CD4-positive, alpha-beta T cell treated with Interleukin-4 for 4 hours (primary cell): ENCODE measurements at places on chromosomes 16 and 17.

DNA sequence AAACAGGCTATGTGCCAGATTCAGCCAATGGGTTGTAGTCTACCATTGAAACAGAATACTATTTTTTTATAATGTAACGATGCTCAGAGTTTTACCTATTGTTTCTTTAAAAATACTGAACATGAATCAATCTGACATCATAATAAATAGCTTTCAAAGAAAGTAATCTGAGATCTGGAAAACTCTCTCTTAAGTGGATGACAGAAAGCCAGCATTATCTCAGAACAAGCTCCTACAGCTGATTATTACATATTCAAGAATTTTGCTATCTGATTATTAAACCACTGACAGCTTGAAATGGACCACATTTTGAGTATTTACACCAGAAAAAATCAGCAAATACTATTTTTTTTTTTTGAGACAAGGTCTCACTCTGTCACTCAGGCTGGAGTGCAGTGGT, 484.2 kb upstream of the SOX9 start:
- no peak for DNase-seq

- DNase-seq, result no peak
Measured at GRCh38 chr17:61427567-61427966, 24.7 kb upstream of the TBX4 start.

GRCh38 chr17:29369831-29370735, 20.1 kb upstream of the TAOK1 start:
- DNase-seq, result peak; percentile 72

DNA sequence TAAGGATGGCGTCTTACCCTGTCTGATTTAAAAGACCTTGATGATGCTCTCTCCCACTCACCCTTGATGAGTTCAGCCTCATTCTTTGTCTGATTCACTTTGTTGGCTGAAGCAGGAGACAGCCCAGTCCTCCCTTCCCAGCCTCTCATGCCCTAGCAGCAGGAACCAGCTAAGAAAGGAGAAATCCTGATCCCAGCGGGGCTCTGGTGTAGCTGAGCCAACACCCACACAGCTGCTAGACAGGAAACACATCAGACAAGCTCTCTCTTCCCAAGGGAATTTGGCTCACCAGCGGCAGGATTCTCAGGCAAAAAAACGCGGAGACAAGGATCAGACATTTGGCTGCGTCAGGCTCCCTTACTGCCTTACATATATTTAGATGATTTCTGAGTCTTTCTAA, 211.5 kb downstream of the CDH11 start:
- no peak for DNase-seq

GRCh38 chr17:29505836-29506235, 61.0 kb downstream of the ABHD15 start:
- no peak for DNase-seq

DNA sequence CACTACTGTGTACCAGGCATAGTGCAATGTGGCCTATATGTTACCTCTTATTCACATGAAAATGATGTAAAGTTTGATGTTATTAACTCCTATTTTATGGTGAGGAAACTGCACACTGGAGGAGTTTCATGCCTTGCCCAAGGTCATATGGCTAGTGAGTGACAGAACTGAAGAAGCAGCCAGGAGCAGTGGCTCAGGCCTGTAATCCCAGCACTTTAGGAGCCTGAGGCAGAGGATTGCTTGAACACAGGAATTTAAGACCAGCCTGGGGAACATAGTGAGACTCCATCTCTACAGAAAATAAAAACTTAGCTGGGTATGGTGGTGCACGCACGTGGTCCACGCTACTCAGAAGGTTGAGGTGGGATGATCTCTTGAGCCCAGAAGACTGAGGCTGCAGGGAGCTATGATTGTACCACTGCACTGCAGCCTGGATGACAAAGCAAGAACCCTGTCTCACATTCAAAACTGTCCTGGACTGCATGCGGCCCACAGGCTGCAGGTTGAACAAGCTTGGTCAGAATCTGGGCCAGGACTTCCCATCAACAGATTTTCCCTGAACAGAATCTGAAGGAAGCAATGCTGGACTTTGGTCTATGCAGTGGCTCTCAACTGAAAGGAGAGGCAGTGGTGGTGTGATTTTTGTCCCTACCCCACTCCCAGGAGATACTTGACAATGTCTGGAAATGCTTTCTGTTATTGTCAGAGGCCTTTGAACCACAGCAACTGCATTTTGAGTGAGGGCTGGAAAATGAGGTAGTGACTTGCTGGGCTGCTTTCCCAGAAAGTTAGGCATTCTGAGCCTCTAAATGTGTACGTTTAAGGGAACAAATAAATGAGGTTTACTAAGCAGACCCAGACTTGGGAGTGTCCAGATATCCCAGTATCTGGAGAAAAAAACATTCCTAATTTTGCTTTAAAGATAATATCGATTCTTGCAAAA, 479.5 kb downstream of the TMEM114 start:
- DNase-seq, result no peak

DNA sequence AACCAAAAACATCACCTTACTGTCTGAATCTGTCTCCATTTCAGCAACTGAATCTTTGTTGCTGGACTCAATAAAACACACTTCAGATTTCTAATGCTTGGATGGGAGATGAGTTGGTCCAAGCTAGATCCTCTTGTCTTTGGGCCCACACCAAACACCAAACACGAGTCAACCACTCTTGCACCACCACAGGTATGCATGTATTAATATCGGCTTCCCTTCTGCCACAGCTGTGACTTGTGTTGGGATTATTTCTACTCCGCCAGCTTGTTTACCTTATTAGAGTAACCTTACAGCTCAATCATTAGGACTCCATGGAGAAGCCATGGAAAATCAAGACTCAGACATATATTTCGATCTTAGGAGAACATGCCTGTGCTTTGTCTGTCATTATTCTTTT, 49.9 kb downstream of the XYLT1 start:
- DNase-seq, result no peak

DNA sequence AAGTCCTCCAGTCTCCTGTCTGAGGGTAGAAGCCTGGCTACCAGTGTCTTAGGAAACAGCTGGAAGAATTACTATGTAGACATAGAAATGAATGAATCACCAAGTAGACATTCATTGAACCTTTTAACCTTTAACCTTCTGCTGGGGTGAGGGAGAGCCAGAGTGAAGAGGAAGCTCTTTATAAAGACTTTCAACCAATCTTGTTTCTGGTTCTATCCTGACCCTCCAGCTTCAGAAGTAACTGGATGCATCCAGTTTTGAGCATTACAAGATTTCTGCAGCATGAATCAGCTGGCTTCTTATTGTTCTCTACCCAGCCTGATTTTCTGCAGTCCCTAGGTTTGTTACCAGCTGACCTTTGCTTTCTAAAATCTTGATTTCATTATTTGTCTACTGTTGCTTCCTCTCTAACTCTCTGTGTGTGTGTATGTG, 8.5 kb downstream of the TEKT1 start:
- DNase-seq, result no peak

DNA sequence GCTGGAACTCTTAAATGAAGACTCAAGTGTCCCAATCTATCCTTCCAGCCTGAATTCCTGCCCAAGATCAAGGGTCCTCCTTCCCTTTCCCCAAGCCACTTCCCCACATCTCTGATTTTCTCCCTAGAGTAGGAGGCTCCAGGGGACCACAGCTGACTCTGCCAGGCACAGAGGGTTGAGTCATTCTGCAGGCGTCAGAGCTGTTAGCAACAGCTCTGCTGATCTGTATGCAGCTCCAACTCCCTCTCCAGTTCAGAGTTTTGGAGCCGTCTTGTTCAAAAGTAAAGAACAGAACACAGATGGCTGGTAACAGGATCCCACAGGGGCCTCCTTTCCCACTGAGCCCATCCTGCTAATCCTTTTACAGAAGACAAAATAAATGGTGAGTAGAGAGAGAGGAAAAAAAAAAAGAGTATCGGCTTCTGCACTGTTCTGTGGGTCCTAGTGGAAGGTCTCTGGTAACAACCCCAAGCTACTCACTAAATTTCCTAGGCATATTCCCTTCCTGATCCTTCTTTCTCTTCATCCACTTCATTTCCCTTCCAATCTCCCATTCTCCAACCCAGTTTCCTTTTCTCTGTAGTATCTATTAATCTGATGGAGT, 13.4 kb upstream of the TAOK1 start:
- no peak for DNase-seq

DNA sequence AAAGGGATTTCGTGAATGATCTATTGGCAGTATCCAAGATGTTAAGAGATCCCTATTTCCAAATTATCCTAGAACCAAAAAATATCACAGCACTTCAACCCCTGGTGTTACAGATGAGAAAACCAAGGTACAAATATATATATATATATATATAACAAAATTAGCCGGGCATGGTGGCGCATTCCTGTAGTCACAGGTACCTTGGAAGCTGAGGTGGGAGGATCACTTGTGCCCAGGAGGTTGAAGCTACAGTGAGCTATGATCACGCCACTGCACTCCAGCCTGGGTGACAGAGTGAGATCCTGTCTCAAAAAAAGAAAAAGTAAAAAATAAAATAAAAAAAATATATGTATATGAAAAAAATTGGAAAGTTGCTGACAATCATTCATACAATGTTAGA, 637 bp upstream of the CLN3 start:
- no peak for DNase-seq

DNA sequence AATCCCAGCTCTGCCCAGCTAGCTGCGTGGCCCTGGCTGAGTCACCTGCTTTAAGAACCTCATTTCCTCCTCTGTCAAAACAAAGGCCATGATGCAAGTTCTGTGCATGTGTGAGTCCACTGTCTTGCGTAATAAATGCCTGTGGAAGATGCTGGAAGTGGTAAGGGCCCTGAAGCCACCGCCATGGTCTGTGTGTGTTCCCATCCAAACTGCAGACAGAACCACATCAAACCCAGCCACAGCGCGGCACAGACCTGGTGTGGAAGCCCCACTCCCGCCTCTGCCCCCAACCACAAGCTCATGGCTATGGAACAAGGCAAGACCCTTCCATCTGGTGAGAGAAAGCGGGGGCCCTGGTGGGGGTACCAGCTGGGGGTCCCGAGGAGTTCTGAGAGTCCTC, 26.0 kb downstream of the NECAB2 start:
- DNase-seq, result no peak

DNA sequence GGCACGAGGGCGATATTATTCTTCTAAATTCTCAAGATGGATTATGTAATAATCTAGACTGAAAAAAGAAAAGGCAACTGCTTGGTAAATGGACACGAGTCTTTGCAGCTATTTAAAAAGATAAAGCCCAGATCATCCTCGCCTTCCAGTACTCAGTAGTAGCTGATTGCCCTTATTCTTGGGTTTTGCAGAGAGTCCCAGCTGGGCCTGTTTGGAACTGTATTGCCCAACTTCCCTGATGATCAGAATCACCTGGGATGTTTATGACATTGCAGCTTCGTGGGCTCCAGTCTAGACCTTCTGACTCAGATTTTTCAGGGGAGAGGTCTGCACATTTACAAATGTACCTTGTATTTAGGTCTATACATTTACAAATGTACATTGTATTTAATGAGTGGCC, 213.5 kb downstream of the RAB11FIP4 start:
- no peak for DNase-seq

DNA sequence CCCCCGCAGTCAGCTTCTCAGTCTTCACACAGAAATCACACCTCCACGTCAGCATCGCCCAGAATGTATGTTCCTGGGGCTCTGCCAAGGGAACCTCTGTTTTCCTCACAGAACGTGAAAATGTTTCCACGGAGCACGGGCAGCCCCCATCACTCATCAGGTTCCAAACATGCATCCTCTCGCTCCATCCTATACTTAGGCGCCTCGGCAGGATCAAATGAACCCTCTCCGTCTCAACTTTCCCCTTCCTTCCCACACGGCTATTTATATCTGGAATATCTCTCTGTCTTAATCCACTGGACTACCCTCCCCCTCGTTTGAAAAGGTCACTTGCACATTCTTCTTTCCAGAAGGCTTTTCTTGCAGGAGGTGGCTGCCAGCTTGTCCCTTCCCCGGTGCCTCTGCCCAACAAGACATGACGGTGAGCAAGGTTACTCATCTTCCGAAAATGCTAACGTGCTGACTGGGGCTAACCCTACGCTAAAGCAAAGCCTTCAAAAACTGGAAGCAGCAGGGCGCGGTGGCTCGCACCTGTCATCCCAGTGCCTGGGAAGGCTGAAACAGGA, 21.6 kb downstream of the NXN start:
- DNase-seq, result no peak

- no peak for DNase-seq
Measured at GRCh38 chr16:87802670-87803069, 36.9 kb upstream of the KLHDC4 start.

GRCh38 chr16:78939597-78939996, 660.9 kb downstream of the MAF start:
- DNase-seq, result no peak

- peak; percentile 83 for DNase-seq
Measured at GRCh38 chr17:28842282-28843012, at the start of gene FAM222B. Gene FAM222B (minus strand): TSS chr17:28842790. CDS start chr17:28766667, 76,123 bp downstream.

DNA sequence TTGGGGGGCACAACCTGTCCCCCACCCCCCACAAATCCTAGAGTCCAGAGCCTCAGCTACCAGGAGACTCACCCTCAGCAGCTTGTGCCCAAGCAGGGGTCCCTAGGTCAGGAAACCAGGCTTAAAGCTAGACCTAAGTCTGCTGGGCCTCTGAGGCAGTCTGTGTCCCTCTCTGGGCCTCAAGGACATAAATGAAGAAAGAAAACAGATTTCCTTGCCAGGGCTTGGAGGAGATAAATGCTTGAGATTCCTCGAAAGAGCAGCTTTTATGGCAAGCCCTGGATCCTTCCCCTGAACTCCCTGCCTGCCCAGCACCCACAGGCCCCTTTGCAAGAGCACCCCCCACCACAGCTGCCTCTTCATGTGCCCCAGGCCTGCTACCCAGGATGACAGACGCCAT, 3.3 kb downstream of the SRCIN1 start:
- DNase-seq, result no peak

DNA sequence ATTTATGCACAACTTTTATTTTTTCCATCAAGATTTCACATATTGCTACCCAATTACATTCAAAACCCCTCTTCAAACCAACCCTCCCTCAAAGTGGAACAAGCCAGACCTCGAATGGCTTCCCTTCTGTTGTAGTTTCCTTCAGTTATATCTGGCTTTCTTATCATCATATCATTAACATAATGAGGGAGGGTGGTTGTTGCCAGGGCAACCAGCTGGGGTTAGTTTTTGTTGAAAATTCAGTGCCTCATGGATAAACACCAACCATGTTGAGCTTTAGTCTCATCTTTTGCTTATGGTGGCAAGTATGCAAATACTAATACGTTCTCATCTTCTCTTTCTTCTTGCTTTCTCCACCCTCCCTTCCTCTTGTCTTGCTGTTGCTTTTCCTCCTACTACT, 359.7 kb downstream of the CDH11 start:
- DNase-seq, result no peak
